Stimulated activated CD4-positive, alpha-beta T cell treated with anti-CD3 and anti-CD28 coated beads, Interleukin-12 subunit alpha, Interleukin-12 subunit beta, amount 100 ng/mL, for 48 hours (primary cell): ENCODE measurements at places on chromosomes 11 and 22.

- DNase-seq = no peak
Observed at GRCh38 chr22:30424534-30425326, 838 bp upstream of the MTFP1 start.

DNA sequence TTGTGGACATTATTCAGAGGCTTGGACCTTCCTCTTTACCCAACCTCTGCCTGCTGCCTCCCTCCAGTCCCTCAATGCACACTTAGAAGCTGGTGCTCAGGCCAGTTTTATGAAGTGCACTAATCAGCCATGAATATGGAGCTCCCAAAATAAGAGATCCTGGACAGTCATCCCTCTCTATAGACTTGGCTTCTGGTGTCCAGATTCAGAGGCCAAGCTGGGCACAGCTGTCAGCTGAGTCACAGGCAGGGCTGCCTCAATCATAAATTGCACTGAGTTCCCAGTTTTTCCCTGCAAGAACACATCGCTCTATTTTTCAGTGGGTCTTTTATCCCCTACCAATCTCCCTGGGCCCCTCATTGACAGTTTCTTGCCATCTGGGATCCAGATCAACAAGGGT, 161.7 kb upstream of the CADM1 start:
- no peak for DNase-seq

DNA sequence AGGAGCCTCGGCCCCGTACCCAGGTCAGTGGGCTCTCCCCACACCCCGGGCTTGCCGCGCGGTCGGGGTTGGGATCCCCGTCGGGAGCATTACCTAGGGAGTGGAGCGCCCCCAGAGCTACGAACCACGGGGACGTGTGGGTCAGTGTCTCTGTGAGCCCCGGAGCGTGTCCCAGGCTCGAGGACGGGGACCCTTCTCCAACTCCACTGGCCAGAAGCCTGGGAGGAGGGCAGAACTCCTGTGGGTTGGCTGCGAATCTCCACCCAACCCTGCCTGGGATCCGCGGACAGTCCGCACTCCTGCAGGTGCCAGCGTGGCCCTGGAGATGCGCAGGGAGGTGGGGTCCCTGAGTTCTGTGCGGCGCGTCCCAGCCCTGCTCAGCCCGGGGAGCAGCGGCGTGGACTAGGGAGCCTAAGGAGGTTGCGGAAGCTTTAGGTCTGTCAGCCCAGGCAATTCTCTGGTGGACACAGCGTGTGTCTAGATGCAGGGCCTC, 346 bp downstream of the PPFIBP2 start:
- no peak for DNase-seq

- no peak for DNase-seq
Observed at GRCh38 chr22:37659066-37659896, 758 bp downstream of the PDXP start.

GRCh38 chr22:39155421-39155820, 2.9 kb upstream of the CBX7 start:
- DNase-seq = no peak

- DNase-seq = no peak
Observed at GRCh38 chr11:34316347-34317035, 41.3 kb downstream of the ABTB2 start.

DNA sequence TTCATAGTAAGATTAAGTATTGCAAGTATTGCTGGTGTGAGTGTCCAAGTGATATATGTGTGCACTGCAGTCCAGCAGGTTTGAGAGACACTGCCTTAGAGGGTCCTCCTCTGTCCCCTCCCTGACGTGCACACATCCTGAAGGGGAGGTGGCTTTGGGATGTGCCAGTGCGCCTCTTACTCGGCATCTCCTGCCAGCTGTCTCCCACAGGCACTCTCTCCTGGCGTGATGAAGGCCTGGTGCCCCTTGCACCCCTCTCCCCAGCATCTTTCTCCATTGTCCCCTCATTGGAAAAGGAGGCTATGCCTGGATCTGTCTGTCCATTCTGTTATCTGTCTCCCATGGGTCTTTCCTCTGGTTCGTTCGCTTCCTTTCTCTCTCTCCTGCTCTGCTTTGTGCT, 24.2 kb downstream of the GTPBP1 start:
- DNase-seq = no peak

DNA sequence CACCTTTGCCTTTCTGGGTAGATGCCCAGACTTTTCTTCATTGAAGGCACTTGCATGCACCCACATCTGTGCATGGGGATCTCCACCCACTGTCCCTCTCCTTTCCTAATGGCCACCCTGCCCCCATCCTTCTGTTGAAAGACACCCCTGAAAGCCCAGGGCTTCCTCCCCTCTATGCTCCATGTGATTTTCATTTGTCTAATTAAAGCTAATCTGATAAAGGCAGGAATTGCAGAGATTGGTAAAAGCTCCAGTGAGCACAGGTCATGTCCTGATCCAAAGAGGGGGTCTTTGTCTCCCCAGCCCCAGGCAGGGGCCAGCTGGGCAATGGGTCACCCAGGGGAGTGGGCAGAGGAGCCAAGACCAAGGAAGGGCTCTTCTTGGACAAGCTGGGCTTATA, 107.6 kb upstream of the CD82 start:
- no peak for DNase-seq

GRCh38 chr11:119306373-119306890, 10.5 kb downstream of the MCAM start:
- no peak for DNase-seq
